ENCODE measurements at places on chromosomes 3 and 15.

GRCh38 chr15:78050441-78050809, 27.1 kb downstream of the TBC1D2B start:
- DNase-seq = peak; percentile 73

GRCh38 chr15:23038726-23039142, 635 bp downstream of the TUBGCP5 start:
- DNase-seq = peak; percentile 15

DNA sequence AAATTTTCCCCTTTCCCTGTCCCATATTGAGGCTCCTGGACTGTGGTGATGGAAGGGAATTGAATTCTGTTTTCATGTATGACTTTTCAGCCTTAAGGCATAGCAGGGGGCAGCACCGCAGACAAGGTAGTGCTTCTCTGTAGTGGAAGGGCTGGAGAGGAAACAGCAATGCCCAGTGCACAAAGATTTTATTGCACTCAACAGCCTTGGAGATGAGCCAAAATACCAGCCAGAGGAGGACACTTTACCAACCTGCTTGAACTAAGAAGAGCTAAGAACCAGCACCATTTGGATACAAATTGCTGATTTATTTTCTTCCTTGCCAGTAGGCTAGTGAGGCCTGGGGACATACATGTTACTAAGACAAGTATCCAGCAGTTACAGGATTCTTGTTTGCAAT, 98.7 kb downstream of the KCNMB2 start:
- no peak for DNase-seq

- no peak for DNase-seq
Measured at GRCh38 chr3:49568965-49569364, 14.7 kb downstream of the BSN start.

GRCh38 chr3:38614651-38615352, 34.7 kb downstream of the SCN5A start:
- DNase-seq = no peak

DNA sequence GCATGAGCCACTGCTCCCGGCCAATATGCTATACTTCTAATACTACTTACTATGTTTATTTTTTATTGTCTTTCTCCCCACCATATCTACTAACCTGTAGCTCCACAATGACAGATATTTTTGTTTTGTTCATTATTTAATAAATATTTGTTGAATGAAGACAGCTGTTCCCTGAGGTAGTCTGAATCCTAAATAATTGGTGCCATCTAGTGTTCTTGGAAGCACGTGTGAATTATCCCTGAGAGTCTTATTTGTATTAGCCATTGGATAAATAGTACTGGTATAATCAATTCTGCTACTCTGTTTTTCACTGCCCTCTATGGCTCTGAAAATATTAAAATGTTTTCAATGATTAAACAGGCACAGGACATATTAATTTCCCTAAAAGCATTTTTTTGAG, 5.6 kb upstream of the APPL1 start:
- no peak for DNase-seq
